CD4-positive, alpha-beta T cell treated with Interleukin-15 for 1 hour (primary cell): ENCODE measurements at places on chromosomes 16 and 17.

DNA sequence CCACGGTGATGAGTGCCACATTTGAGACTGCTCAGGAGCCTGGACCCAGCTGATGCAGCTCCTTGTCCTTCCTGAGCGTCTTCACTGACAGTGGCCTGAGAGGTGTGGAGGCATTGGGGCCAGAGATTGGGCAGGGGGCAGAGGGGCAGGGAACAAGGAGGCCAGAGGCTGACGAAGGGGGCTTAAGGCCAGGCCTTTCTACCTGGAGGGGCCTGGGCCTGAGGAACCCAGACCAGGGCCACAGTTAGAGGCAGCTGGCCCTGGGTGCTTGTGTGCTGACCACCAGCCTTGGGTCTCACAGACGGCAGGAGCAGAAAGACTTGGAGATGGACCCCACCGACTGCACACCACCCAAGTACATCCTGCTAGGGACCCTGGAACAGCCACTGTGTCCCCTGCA, 168.2 kb upstream of the ZNF267 start:
- no peak for DNase-seq

GRCh38 chr17:30920282-30920681, 1.5 kb upstream of the ADAP2 start:
- no peak for DNase-seq

DNA sequence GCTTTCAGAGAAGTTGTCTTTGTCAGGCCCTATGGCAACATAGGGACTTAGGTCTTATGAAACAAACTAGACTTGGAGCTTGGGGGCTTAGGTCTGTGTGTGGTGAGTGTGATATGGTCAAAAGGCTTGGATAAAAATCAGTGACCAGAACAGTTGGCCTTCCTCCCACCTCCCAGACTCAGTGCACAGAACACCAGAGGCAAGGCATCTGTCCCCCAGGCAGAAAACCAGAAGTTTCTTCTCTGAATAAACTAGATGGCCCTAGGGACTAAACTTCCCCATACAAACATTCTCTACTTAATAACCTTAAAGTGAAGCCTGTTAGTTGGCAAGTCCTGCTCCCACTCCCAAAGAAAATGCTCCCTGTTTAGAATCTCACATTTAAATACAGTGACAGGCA, 39.2 kb upstream of the PMFBP1 start:
- DNase-seq, result no peak

DNA sequence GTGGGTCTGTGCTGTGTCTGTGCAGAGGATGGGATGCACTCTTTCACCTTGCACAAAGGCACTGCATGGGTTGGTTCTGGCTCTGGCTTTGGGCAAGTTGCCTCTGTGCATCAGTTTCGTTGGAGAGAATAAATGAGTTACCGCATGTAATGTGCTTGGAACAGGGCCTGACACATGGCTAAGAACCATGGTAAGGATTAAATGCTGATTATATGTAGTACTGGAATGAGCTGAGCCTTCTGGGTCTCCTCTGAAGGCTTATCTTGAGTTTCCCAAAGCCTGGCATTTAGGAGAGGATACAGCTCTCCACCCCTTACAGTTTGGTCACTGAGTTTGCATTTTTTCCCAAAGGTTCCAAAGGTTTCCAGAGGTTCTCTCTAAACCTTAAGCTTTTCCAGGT, 69.1 kb downstream of the KSR1 start:
- no peak for DNase-seq

GRCh38 chr17:6636616-6637457, 3.7 kb downstream of the KIAA0753 start:
- no peak for DNase-seq
